ENCODE measurements at places on chromosomes 5 and 9. TPM values are rescaled to one million over a fixed set of nuclear protein-coding genes. Genes with fewer than 3 reads are reported as not detected.

The PARP8 gene
- 48.3 TPM for total RNA-seq

The NEUROG1 gene
- not detected for total RNA-seq

The KCNMB1 gene
- total RNA-seq, result not detected

The DBH gene
- total RNA-seq, result not detected

The HMCN2 gene
- total RNA-seq, result not detected

The RRAGA gene
- total RNA-seq, result 53.6 TPM

The ZCCHC9 gene
- 37.0 TPM for total RNA-seq

The MXD3 gene
- 25.1 TPM for total RNA-seq

The ADCY2 gene
- total RNA-seq, result not detected

The UNC13B gene
- 1.9 TPM for total RNA-seq

DNA sequence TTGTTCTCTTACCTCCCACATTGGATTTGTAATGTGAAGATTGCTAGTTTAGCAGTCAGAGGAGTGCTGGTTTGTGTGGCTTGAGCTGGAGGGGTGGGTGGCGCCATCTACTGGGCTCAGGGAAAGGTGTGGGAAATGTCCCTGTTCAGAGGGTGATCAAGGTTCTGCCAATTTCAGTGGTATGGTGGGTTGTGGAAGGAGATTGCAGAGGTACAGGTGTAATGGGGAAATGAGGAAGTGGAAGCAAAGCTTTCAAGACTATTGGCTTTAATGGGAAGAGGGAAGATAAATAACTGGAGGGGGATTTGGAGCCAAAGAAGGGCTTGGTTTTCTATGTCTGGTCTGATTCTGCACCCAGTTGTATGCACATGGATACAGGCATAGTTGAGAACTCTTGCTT, 76.4 kb downstream of the OSMR start:
- no peak overlapping the region for H3K27ac ChIP-seq
- no peaks in the 10 kb centered on the region for H3K36me3 ChIP-seq
- peak; percentile 69 for DNase-seq
- H3K27me3 ChIP-seq, result peaks cover 26% of the 10 kb centered on the region
- H3K4me1 ChIP-seq, result no peaks in the 10 kb centered on the region

DNA sequence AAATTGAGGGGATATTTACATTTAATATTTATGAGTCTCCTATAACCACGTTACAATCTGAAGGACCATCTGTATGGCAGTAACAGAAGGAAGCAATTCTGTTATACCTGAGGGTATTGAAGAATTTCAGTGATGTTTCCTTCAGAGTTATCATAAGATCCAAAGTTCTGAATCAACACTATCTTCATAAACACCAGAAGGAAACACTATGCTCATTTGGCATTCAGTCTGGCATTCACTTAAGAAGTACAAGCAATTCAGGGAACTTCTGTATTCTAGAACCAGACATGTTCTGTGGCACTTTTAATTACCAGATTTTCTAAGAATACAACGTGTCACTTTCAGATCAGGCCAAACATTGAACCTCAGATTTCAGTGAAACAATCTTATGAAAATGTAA, 9.6 kb downstream of the DAB2 start:
- H3K27ac ChIP-seq, result no peak overlapping the region
- DNase-seq, result no peak
- H3K4me3 ChIP-seq, result no peak overlapping the region
- H3K27me3 ChIP-seq, result peaks cover 1% of the 10 kb centered on the region
- no peaks in the 10 kb centered on the region for H3K36me3 ChIP-seq
- H3K4me1 ChIP-seq, result no peaks in the 10 kb centered on the region

- H3K4me1 ChIP-seq, result peaks cover 27% of the 10 kb centered on the region
- peak; percentile 26 for DNase-seq
- H3K27me3 ChIP-seq, result peaks cover 9% of the 10 kb centered on the region
These were observed 3.7 kb downstream of the HABP4 start for GRCh38 chr9:96453625-96454024.

GRCh38 chr9:34576597-34577399, 12.7 kb downstream of the CNTFR start:
- H3K4me3 ChIP-seq, result no peak overlapping the region
- H3K27me3 ChIP-seq, result peaks cover 45% of the 10 kb centered on the region
- H3K27ac ChIP-seq, result no peak overlapping the region
- H3K36me3 ChIP-seq, result no peaks in the 10 kb centered on the region
- peaks cover 6% of the 10 kb centered on the region for H3K4me1 ChIP-seq
- DNase-seq, result no peak

GRCh38 chr5:150219142-150219541, 29.3 kb downstream of the SLC6A7 start:
- DNase-seq, result no peak
- peaks cover 2% of the 10 kb centered on the region for H3K4me1 ChIP-seq
- H3K27me3 ChIP-seq, result peaks cover 6% of the 10 kb centered on the region

DNA sequence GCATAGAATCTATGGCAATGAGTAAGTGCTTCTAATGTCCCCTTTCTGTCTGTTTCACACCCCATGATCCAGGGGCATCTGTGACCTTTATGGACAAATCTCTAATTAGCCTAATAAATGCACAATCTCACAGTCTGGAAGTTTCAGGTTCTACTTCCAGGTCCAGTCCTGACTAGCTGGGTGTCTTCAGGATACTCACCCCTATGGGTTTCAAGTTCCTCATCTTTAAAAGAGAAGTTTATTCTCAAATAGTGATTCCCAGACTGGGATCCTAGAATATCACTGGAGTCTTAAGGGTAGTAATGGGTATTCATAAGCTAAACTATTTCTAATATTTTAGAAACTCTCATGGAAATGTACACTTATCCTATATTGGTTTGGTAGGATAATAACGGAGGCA, 77.2 kb upstream of the ABCA1 start:
- DNase-seq, result no peak
- H3K4me1 ChIP-seq, result peaks cover 6% of the 10 kb centered on the region
- no peaks in the 10 kb centered on the region for H3K36me3 ChIP-seq
- no peaks in the 10 kb centered on the region for H3K27me3 ChIP-seq
- H3K27ac ChIP-seq, result no peak overlapping the region
- H3K4me3 ChIP-seq, result no peak overlapping the region

- DNase-seq, result no peak
- H3K4me3 ChIP-seq, result no peak overlapping the region
- no peak overlapping the region for H3K27ac ChIP-seq
- H3K27me3 ChIP-seq, result no peaks in the 10 kb centered on the region
These were observed 125.3 kb upstream of the SAP30L start for GRCh38 chr5:154320224-154321089.

GRCh38 chr5:10377081-10377480, 23.6 kb downstream of the MARCHF6 start:
- peaks cover 53% of the 10 kb centered on the region for H3K4me1 ChIP-seq
- H3K27me3 ChIP-seq, result no peaks in the 10 kb centered on the region
- H3K4me3 ChIP-seq, result no peak overlapping the region
- H3K36me3 ChIP-seq, result peaks cover 46% of the 10 kb centered on the region

GRCh38 chr5:33631786-33632185, 191.0 kb downstream of the TARS1 start:
- no peak overlapping the region for H3K4me3 ChIP-seq
- H3K4me1 ChIP-seq, result no peaks in the 10 kb centered on the region
- H3K36me3 ChIP-seq, result no peaks in the 10 kb centered on the region

- DNase-seq, result no peak
- no peak overlapping the region for H3K27ac ChIP-seq
- H3K4me1 ChIP-seq, result no peaks in the 10 kb centered on the region
- H3K27me3 ChIP-seq, result peaks cover 4% of the 10 kb centered on the region
- H3K36me3 ChIP-seq, result no peaks in the 10 kb centered on the region
These were observed 143.9 kb upstream of the STC2 start for GRCh38 chr5:173472164-173472563.

DNA sequence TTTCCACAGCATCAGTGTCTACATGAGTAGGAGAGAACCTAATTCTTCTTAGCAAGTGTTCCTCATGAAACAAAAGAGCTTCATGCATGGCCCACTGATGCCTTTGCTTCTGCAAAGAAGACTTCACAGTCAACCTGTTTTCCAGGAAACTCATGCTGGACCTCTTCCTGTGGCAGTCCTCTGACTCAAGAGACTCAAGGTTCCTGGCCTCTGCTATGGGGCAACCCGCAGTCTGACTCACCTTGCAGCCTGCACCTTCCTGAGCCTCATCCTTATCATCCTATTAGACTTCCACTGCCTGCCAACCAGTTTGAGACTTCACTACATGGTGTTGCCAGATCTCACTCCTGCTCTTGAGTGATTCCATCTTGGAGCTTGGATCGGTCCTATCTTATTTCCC, 17.6 kb upstream of the AGGF1 start:
- no peak overlapping the region for H3K4me3 ChIP-seq
- H3K36me3 ChIP-seq, result no peaks in the 10 kb centered on the region
- peaks cover 9% of the 10 kb centered on the region for H3K27me3 ChIP-seq
- H3K4me1 ChIP-seq, result peaks cover 8% of the 10 kb centered on the region

- no peaks in the 10 kb centered on the region for H3K36me3 ChIP-seq
- H3K4me3 ChIP-seq, result no peak overlapping the region
- no peak for DNase-seq
- no peaks in the 10 kb centered on the region for H3K27me3 ChIP-seq
- H3K4me1 ChIP-seq, result no peaks in the 10 kb centered on the region
These were observed 86.7 kb downstream of the STK32A start for GRCh38 chr5:147321569-147321968.

DNA sequence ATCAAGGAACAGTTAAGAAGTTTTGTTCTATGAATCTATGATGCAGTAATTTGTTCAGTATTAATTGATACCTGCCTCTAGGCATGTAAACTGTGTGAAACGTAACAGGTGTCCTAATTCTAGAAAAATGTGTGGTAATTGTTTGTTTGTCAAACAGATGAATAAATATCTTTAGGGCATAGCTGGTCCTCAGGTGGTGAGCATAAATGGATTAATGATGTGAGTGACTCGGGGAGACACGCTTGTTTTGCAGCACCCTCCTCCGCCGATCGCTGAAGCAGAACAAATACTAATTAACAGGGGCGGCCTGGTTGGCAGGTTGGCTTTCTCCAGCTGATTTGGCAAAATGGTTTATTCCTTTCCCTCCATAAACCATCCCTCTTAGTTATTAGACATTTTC, 88.8 kb downstream of the TLE4 start:
- no peak overlapping the region for H3K27ac ChIP-seq
- no peak for DNase-seq
- H3K36me3 ChIP-seq, result peaks cover 24% of the 10 kb centered on the region
- H3K27me3 ChIP-seq, result no peaks in the 10 kb centered on the region

- no peak overlapping the region for H3K27ac ChIP-seq
- H3K4me1 ChIP-seq, result no peaks in the 10 kb centered on the region
- H3K36me3 ChIP-seq, result no peaks in the 10 kb centered on the region
- no peaks in the 10 kb centered on the region for H3K27me3 ChIP-seq
These were observed 77.7 kb downstream of the DNAH5 start for GRCh38 chr5:13866792-13867191.

DNA sequence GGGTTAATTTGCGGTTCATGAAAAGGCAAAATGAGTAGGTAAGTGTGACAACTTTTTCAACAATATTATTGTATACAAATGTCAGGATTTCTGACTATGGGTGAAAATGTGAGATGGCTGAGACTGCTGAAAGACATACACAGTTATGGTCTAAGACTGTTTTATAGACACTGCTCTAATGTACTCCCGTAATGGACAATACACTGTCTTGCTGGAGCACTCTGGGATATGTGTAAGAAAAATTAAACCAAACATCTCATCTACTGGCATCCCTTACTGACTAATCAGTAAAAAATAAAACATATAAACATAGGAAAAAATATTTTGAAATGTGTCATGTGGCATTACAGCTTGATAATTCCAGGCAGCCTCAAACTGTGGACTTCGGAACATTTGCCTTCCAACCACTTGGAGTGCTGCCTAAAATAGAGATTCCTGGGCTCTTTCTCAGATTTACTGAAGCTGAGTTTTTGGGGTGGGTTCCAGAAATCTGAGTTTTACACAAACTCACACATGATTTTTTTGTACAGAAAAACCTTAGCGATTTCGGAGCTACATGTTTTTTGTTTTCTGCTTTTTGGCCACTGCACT, 233.9 kb upstream of the TBCA start:
- H3K27me3 ChIP-seq, result no peaks in the 10 kb centered on the region
- H3K36me3 ChIP-seq, result peaks cover 2% of the 10 kb centered on the region
- H3K4me3 ChIP-seq, result no peak overlapping the region
- no peak overlapping the region for H3K27ac ChIP-seq
- no peaks in the 10 kb centered on the region for H3K4me1 ChIP-seq
- DNase-seq, result no peak

- H3K4me1 ChIP-seq, result no peaks in the 10 kb centered on the region
- H3K27ac ChIP-seq, result no peak overlapping the region
- H3K27me3 ChIP-seq, result no peaks in the 10 kb centered on the region
- no peak for DNase-seq
- no peaks in the 10 kb centered on the region for H3K36me3 ChIP-seq
These were observed 188.8 kb downstream of the CSNK1G3 start for GRCh38 chr5:123700624-123701287.

DNA sequence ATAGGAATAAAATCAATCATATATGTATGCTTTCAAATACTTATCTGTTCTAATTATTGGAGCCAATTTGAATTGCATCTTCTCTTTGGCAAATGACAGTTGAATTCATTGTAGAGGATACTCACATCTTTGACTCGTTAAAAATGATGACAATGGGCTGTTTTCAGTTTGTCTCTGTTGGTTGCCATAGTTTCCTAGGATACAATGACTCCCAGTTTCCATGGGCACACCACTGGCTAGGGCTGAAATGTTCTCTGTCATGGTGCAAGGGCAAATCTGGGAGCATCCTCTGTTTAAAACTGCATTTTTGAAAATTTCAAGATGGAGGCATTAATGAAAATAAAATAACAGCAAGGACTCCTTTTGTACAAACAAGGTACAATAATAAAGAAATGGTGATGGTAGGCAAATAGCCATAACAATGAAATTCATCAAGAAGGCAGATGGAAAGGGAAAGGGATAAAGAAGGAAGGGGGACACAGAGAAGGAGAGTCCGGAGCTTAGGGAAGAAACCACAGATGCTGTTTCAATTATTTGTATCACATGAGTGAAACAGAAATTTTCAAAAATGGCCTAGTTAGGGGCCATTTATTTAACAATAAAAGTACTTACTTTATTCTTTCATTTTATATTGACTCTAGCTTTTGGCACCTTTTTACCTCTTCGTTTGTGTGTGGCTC, 378.8 kb upstream of the SEMA6A start:
- H3K4me3 ChIP-seq, result no peak overlapping the region
- no peak for DNase-seq
- H3K4me1 ChIP-seq, result peaks cover under 1% of the 10 kb centered on the region
- H3K27ac ChIP-seq, result no peak overlapping the region
- no peaks in the 10 kb centered on the region for H3K27me3 ChIP-seq
- no peaks in the 10 kb centered on the region for H3K36me3 ChIP-seq

DNA sequence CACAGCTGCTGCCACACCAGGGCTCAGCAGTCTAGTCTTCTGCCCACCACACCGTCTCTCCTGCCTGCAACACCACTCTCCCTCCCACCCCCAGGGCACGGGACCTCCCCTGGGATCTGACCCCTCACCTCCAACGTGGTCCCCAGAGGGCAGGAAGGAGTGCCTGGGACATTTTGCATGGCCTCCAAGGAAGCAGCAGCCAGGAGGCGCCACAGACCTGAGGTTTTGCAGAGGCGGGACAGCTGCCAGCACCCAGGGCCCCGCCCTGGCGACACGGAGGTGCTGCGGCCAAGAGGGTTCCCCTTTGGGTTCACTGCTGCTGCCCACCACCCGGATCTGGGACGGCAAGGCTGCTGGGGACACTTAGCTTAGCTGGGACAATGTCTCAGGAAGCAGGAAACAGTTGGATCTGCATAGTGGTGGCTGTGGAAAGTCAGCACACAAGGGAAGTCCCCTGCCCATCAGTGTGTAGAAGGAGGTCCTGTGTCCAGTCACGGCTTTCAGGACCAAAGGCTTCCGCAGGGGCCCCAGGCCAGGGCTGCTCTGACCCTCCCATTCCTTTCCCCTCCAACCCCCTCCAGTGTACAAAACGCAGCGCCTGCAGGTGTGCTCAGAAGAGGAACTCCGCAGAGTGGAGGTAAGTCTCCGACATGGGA, 13.8 kb downstream of the PROP1 start:
- H3K27ac ChIP-seq, result no peak overlapping the region
- H3K27me3 ChIP-seq, result peaks cover 53% of the 10 kb centered on the region
- H3K4me3 ChIP-seq, result no peak overlapping the region
- DNase-seq, result peak; percentile 81
- H3K36me3 ChIP-seq, result no peaks in the 10 kb centered on the region
